Bronchial smooth muscle cell (primary cell): ENCODE measurements at places on chromosomes 12 and 14. TPM values are rescaled to one million over a fixed set of nuclear protein-coding genes. Genes with fewer than 3 reads are reported as not detected.

Gene PTHLH
- 0.17 and 0.47 TPM in 2 replicates for total RNA-seq

Gene KCNA5
- not detected in 2 replicates for total RNA-seq

Gene ZNF705A
- total RNA-seq, result under 0.01 TPM in 1 of 2 replicates, not detected in the other

Gene KRT76
- not detected in 2 replicates for total RNA-seq

Gene CLEC6A
- not detected in 2 replicates for total RNA-seq

Gene ALDH2
- 38.6 and 113 TPM in 2 replicates for total RNA-seq

Gene CD63
- total RNA-seq, result 3,848 and 5,531 TPM in 2 replicates

Gene OVCH1
- total RNA-seq, result under 0.01 TPM in 2 replicates

Gene TAS2R42
- total RNA-seq, result not detected in 2 replicates

Gene TPH2
- total RNA-seq, result under 0.01 TPM in 2 replicates

Gene DNAJC22
- total RNA-seq, result 0.43 and 7.9 TPM in 2 replicates

Gene PPFIA2
- 0.09 and 0.95 TPM in 2 replicates for total RNA-seq

Gene SYNE3
- 18.4 and 27.7 TPM in 2 replicates for total RNA-seq

Gene NTN4
- 14.7 and 48.6 TPM in 2 replicates for total RNA-seq
